ENCODE measurements at places on chromosomes 3 and 15. TPM values are rescaled to one million over a fixed set of nuclear protein-coding genes. Genes with fewer than 3 reads are reported as not detected.

DNA sequence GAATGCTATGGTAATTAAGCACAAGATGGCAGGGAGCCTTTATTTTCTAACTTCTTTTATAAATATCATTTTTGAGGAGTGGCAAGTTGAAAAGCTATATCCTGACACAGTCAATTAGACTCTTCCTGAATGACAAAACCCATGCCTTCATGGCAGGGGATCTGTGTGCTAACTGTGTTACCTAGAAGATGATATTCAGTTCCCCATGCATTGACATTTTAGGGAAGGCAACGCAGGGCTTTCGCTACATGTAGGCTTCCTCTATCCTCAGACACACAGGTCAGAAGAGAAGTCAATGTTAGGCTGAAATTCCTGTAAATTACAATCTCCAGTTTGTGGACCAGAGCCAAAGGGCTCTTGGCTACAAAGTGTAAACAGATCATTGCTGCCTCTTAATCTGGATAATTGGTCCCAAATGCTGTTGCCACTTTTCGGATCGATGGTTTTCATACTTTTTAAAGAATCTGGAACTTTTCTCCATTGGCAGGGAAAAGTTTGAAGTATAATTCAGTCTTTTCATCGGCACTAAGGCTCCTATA is 22.6 kb upstream of the NR2F2 start:
- DNase-seq = no peak

Gene SCN5A
- total RNA-seq = not detected

- DNase-seq = no peak
These were observed 707.8 kb downstream of the TUSC7 start for GRCh38 chr3:117417411-117417810.

- DNase-seq = no peak
These were observed 47.6 kb downstream of the CTDSPL start for GRCh38 chr3:37909067-37909911.

GRCh38 chr3:58084166-58084565 is 75.9 kb downstream of the FLNB start:
- DNase-seq = no peak

DNA sequence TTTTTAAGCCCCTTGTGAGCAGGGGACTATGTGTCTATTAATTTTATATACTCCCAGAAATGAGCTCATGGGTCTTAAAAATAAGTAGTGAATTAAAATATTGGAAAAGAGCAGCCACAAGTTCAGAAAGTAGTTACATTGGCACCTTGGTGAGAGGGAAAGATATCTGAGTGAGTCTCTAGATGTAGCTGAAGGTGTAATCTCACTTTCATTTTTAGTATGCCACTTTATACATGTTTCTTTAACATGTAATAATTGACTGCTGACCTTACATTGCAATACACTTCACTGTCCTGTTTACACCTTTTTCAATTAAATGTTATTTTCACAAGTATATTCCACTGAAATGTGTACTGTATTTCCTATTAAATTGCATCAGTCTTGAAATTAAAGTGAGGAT is 12.1 kb upstream of the PAK6 start:
- no peak for DNase-seq

Gene HRG
- not detected for total RNA-seq

Gene SCN11A
- total RNA-seq = not detected

- peak; percentile 35 for DNase-seq
These were observed 1.2 kb downstream of the DUOX2 start for GRCh38 chr15:45112591-45113379.
